ENCODE measurements at places on chromosomes 7 and 10. TPM values are rescaled to one million over a fixed set of nuclear protein-coding genes. Genes with fewer than 3 reads are reported as not detected.

Gene PTPRE
- 5.9 TPM for total RNA-seq

Gene TYW1B
- 2.2 TPM for total RNA-seq

Gene NPSR1
- total RNA-seq, result not detected

Gene UCMA
- not detected for total RNA-seq

Gene OR6B1
- not detected for total RNA-seq

Gene KCNMA1
- 77.8 TPM for total RNA-seq

Gene ENO4
- 0.29 TPM for total RNA-seq

All from osteoblast (primary cell).